KBM-7 (cell line): ENCODE measurements at places on chromosomes 1 and 21.

DNA sequence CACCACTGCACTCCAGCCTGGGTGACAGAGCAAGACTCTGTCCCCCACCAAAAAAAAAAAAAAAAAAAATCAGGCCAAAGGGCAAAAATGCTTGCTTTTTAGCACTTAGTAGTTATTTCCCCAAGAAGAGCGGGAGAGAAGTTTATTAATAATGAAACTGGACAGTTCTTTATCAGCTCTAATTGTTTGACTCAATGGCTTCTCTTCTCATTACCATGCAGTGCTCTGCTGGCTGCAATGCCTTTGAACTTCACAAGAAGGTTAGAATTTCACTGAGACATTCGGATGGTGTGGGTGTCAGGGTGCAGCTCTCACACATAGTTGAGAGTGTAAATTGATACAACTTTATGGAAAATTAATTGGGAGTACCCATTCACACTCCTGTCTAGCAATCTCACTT, 63.7 kb downstream of the EDARADD start:
- no peak for DNase-seq

DNA sequence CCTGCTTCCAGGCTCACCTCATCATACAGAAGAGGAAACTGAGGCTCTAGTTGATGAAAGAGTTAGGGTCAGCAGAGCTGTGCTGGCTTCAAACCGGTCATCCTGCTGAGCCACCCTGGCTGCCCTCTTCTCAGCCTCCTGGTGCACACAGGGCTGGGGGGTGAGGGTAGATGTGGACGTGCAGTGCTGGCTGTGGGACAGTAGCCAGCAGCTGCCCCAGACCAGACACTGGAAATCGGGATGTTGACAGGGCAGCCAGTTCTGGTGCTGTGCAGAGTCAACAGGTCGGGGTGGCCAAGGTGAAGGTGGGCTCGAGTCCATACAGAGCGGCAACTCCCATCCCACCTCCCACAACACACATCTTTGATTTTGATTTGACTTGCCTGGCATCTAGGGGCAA, 1.5 kb upstream of the CLCNKA start:
- DNase-seq: no peak

DNA sequence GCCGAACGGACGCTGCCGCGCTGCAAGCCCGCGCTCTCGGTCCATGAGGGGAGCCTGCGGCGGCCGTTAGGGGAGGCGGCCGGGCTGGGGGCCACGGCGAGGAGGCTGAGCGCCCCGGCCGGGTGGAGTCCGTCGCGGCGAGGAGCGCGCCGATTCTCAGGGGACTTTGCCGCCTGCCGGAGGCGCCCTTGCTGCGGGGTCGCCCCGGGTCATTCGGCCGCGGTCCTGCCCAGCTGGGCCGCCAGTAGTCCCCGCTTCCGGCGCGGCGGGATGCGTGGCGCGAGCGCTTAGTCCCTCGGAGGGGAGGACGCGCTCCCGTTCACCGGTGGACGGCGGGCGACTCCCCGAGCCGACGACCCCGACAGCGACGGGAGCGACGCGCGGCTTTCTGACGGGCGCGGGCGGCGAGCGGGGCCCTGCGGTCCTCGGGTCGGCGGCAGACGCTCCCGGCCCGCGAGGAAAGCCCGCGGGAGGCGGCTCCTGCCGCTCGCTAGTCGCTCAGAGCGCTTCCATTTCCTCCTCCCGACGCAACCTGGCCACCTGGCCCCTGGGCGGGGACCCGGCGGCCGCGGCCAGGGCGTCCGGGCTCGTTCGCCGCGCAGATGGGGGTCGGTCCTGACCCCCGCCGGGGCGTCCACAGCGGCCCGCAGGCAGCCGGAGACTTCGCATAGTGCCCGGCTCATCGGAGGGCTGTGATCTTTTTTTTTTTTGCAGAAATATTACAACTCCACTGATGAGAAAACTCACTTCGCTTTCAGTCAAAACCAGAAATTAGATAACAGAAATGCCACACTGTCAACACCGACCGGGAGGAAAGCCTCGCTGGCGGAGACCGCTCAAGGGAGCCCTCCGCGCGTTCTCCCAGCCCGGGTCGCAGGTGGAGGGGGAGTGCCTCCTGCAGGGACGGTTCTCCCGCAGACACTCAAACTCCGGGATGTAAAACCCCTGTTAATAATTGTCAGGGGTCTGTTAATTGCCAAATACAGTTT, 641 bp upstream of the ZBTB21 start:
- DNase-seq: peak; percentile 61

- DNase-seq: no peak
Measured at GRCh38 chr21:24372506-24372905, 1234.8 kb downstream of the MRPL39 start.

DNA sequence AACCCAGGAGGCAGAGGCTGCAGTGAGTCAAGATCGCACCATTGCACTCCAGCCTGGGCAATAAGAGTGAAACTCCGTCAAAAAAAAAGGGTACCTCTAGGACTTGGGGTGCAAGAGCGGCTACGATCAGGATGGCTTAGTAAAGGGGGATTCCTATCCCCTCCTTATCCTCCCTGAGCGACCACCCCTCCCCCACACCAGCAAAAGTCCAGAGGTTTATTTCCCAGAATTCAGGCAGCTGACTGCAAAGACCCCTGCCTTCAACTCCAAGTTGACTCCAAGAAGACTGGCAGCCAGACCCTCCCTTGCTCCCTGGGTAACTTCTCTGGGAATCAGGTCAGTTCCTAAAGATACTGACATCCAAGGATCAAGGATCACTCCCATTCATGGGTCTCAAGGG, 12.4 kb upstream of the PRDM16 start:
- no peak for DNase-seq

- DNase-seq: no peak
Measured at GRCh38 chr1:228346731-228347130, 59.9 kb downstream of the TRIM11 start.

DNA sequence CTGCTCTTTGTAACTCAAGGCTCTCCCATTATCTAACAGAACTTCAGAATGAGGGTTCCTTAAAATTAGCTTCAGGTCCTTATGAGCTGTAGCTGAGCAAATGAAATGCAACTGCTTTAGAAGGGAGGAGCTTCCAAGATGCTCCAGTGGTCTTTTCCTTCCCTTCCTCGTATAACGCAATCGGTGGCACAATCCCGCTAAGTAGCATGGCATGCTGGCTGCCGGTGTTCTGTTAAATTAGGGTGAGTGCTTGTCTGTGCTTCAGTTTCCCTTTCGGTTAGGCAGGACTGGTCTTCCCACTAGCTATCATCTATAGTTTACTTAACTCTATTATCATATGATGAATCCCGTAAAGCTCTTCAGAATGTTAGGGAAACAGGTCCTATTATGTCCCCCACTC, 917 bp downstream of the KIAA0040 start:
- DNase-seq: peak; percentile 45

DNA sequence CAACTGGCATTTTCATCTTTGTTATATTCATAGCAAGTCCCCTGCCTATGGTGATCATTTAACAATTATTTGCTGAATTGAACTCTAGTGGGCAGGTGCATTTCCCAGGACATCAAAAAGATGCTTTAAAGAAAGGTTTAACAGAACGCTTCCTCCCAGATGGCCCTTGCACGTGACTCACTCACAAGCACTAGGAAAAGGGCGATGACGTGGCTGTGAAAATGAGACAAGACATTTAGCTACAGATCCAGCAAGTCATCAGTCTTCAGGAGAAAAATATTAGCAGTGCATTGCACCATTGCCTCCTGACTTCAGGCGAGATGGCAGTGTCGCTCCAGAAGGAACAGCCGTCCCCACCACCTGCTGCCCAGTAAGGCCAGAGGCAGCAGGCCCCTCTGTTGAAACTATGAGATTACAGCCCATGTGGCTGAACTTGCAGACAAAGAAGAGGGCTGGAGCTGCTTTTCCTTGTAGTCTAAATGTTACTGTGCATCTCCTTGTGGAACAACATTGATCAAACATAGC, 37.2 kb downstream of the DSCAM start:
- DNase-seq: no peak

DNA sequence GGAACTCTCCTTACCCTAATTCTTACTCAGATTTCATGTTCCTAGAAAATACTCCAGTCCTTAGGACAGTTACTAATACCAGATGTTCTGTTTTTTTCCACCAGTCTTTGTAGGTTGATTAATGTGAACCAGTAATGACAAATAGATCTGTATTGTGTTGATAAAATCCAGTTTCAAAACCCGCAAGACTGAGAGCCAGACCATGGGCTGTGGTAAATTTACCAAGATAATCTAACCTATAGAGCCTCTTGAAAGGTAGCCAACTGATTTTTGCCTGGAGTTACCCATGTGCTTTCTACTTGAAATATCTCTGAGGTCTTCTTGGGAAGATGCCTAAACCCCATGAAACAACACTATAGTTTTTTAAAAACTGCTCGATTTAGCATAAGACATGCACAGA, 46.5 kb upstream of the CDC7 start:
- no peak for DNase-seq

GRCh38 chr1:226351709-226352108, 42.7 kb upstream of the LIN9 start:
- DNase-seq: peak; percentile 63

GRCh38 chr1:97186381-97186780, 464.8 kb downstream of the PTBP2 start:
- peak; percentile 10 for DNase-seq

DNA sequence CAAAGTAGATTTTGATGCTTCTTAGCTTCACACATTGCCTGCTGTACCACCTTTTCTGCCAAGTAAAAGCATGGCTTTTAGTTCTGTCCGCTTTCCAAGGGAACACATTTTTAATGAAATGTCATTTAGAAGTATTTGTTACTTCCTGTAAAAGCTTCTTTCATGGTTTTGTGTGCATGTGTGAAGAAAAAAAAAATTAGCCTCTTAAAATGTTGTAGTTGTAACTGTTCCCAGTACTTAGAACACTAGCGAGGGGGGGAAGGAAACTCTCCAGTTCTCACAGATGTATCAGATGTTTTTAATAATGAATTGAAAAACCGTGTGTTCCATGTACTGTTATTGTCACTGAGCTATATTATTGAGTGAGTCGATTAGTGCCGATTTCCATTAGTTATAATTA, 568.3 kb upstream of the ADGRL2 start:
- no peak for DNase-seq

DNA sequence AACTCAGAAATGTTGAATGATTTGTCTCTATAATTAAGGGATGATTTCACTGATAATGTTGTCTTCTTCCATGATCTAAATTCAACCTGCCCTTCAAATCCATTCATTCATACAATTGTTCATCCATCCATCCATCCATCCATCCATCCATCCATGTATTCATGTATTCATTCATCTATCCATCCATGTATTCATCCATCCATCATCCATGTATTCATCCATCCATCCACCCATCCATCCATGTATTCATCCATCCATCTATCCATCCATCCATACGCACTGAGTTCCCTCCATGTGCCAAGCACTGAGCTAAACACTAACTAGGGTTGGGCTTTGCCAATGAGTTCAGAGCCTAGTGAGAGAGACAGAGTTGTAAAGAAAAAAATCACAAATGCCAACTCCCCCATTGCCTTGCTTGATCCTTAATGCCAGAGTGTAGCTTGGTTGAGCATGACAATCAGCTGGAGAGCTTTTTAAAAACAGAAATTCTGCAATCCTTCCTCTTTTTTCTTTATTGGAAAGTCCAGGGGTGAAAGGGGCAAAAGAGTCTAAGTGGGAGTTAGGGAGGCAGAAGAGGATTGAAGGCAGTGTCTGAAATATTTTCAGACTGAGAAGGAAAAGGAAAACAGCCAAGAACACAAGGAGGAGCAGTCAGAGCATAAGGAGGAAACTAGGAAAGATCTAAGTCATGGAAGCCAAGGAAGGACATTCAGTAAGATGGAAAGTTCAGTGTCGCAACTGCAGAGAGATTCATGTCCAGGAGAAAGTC, 92.4 kb upstream of the ERG start:
- DNase-seq: peak; percentile 4

- no peak for DNase-seq
Measured at GRCh38 chr1:28909198-28909597, 5.2 kb upstream of the EPB41 start.

- peak; percentile 95 for DNase-seq
Measured at GRCh38 chr1:234848972-234849649, 239.1 kb upstream of the IRF2BP2 start.

- DNase-seq: no peak
Measured at GRCh38 chr1:31108861-31109260, 43.3 kb upstream of the PUM1 start.

GRCh38 chr21:41802198-41802584, 35.3 kb upstream of the RIPK4 start:
- DNase-seq: no peak

- no peak for DNase-seq
Measured at GRCh38 chr21:24577301-24577700, 1030.0 kb downstream of the MRPL39 start.

- no peak for DNase-seq
Measured at GRCh38 chr1:20115479-20115878, 3.9 kb downstream of the PLA2G2D start.

GRCh38 chr1:34828611-34829010, 30.9 kb downstream of the SMIM12 start:
- DNase-seq: no peak

DNA sequence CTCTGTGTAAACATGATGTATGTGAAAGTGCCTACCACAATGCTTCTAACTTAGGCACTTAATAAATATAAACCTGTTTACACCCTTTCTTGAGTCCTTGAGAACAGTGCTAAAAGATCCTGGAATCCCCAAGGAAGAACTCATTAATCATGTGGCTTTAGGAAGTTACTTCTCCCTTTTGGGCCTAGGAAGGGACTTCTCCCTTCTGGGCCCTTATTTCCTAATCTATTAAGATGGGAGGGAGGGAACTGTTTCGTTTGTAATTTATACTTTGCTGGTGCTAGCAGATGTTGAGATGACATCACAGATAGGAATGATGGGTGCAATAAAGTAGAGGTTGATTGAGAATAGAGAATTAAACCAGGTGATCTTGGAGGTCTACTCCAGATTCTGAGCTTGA, 1.2 kb downstream of the BTF3L4 start:
- DNase-seq: peak; percentile 30

DNA sequence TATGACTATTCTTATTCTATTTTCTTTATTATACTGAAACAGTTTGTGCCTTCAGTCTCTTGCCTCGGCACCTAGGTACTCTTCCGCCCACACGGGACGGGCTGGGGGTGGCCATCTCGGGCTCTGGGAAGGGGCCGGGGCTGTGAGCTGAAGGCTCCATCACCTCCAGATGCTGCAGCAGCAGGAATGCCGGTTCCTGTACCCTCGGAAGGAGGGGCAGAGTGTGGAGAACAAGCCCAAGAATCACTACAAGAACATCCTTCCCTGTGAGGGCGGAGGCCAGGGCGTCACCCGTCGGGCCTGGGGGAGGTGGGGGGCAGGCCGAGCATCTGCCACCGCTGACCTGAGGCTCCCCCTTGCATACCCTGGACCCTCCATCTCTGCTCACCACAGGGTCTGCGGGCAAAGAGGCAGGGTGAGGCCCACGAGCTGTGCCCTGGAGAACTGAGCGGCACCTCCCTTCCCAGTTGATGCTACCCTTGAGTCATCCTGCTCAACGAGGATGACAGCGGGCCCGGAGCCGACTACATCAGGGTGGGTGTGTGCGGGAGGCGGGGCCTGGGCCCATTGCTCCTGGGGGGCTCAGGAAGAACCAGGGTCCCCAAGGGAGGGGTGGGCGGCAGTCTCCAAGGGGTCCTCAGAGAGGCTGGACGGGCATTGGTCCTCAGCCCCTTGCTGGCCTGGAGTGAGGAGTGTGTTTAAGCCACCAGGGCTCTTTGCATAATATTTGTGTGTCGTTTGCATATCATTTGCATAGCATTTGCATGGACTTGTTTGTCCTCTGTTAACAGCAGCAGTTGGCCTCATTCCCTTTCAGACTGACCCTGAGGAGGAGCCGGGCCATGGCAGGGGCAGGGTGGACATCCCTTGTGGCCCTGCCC, 7.5 kb downstream of the RNF223 start:
- no peak for DNase-seq

- DNase-seq: no peak
Measured at GRCh38 chr1:211267204-211267857, 8.2 kb downstream of the RCOR3 start.

- no peak for DNase-seq
Measured at GRCh38 chr21:35178827-35179226, 129.7 kb upstream of the RUNX1 start.
